ENCODE measurements at places on chromosomes 1 and 21. TPM values are rescaled to one million over a fixed set of nuclear protein-coding genes. Genes with fewer than 3 reads are reported as not detected.

DNA sequence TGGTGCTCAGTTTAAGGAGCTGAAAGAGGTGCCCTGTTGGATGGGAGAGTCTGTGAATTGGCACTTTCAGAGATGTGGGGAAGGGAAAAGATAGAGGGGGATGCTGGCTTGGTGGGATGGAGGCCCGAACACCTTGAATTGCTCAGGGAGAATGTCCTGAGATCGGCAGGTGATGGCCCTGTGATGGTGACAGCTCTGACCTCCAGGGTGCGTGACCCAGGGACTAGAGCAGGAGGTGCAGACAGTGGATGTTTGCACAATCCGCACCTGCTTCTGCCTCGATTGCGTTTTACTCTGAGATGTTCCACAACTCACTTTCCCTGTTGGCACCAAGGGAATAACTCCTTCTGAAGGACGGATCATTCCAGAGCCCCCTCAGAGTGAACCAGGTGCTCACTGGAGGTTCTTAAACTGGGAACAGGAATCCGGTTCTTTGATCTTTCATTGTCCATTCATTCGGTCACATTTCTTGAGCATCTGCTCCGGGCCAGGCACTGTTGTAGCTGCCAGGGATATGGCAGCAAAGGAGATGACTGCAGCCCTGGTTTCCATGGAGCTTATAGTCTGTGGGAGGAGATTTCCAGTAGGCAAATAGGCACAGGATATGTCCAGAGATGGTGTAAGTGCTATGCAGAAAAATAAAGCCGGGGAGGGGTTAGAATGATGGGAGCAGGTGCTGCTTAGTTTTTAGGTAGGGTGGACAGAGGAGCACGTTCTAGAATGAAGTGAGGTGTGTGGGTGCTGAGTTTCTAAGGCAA is 226.6 kb upstream of the TMEM51 start:
- no peak for DNase-seq

GRCh38 chr21:45562402-45562801 is 20.2 kb upstream of the SLC19A1 start:
- DNase-seq: no peak

DNA sequence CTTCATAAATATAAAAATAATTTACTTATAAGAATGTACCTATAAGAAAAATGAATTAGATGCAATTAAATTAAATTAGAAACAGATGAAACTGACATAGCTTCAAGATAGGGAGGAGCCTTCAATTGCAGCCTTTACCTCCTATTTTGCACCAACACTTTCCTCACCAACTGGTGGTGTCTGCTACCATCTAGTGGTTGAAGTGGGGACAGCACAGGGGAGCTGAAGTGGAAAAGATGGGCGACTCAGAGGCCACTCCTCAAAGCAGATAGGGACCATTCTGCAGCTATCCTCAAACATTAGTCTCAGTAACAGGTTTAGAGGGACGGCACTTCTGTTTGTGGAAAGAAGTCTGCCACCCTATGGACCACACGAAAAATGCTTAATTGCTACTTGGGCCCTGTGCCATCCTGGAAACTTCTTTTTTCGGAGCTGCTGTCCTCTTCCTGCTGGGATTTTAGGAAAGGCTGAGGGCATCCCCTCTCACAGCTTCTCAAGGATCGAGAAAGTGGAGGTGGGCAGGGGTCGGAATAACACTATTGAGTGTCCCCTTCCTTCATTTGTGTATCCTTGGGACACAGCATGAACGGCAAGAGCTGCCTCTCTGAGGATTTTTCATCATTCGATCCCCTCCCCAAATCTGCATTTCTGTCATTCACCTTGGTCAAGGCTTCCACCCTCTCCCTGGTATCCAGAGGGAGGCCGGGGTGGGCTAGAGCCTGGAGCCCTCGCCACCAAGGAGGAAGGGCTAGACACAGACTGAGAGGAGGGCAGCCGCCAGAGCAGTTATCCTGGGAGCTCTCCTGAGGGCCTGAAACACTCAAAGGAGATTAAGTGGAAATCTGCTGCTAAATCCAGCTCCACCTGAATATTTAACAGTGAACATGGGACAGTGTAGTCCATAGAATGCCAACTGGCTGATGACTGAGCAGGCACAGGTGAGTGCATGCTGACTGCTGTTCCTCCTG is 9.6 kb downstream of the PROK1 start:
- DNase-seq: peak; percentile 65

DNA sequence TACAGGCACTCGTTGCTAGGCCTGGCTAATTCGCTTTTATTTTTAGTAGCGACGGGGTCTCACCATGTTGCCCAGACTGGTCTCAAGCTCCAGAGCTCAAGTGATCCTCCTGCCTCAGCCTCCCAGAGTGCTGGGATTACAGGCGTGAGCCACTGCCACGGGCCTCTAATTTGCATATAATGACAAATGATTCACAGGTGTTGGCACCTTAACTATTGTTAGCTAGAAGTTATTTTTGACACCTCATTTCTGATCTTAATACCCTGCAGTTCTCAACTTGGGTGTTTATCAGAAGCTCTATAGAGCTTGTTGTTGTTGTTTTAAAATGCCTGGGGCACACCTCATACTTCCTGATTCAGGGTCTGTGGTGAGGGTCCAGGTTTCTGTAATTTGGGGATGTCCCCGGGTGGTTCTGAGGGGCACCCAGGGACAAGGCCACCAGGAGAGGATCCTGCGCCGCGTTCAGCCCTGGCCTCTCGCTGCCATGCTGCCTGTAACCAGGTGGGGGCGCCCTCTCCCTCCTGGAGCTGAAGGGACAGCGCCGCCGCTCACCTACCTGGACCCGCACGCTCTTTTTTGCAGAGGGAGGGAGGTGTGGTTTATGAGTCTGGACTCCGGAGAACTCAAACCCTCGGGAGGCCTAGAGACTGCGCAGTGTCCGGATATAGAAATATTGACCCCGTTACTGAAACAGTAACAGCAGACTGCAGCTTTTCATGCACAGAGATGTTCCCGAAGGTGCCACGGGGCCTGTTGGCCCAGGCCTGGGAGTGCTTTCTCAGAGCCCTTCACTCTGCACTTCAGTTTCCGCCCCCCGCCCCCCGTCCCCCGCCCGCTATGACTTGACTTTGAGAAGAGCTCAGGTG is 23.0 kb upstream of the NEK2 start:
- peak; percentile 65 for DNase-seq

The TEX38 gene
- not detected for total RNA-seq

The PHLDA3 gene
- total RNA-seq: 190 TPM
